AG09309 (cell line): ENCODE measurements at places on chromosomes 2 and 18.

- DNase-seq = no peak
Observed at GRCh38 chr2:1041012-1041805, 90.6 kb downstream of the SNTG2 start.

- DNase-seq = no peak
Observed at GRCh38 chr2:111201214-111201613, 80.5 kb downstream of the BCL2L11 start.

- peak; percentile 31 for DNase-seq
Observed at GRCh38 chr2:173288561-173288960, 66.1 kb upstream of the CDCA7 start.

- no peak for DNase-seq
Observed at GRCh38 chr2:70937866-70938585, 2.3 kb downstream of the ATP6V1B1 start.

DNA sequence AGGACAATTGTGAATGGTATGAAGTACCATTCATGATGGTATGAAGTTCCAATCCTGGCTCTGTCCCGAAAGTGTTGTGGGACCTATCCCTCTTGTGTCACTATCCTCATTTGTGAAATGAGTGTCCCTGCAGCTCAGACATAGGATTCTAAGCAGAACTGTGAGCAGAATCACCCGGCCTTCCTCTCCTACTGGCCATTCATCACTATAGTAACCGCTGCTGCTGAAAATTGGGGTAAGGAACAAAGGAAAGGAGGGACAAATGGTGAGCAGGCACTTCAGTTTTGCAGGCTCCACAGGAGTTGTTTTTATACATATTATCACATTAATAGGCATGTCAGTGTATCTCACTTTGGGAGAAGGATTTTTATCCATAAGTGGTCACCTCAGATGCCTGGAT is 27.4 kb downstream of the SMYD1 start:
- no peak for DNase-seq
